ENCODE measurements at places on chromosomes 2 and 18.

DNA sequence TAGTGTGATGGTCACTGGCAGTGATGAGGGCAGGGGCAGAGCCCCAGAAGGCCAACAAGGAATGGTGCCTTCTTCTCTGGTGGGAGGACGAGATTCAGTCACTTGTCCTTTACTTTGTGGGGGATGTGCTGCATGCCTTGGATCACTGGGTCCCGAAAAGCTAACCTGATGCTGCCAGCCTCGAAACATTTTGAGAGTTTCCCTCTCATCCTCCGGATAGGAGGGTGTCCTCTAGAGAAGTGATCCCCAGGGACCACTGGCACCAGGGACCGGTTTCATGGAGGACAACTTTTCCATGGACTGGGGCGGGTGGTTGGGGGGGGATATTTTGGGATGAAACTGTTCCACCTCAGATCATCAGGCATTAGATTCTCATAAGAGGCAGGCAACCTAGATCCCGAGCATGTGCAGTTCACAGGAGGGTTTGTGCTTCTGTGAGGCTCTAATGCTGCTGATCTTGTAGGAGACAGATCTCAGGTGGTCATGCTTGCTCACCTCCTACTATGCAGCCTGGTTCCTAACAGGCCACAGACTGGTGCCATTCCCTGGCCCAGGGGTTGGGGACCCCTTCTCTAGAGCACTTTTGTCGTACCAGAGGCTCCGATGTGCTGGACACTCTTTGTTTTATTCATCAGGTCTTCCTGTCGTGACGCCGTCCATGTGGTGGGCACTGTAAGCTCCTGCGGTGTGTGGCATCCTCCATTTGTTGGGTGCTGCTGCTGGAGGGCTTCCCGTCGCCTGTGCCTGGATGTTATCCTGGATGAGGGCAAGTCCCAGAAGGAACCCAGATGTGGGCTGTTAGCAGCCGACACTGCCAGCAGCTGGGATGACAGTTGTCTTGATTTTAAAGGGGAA, 68.5 kb upstream of the HDAC4 start:
- DNase-seq = no peak

DNA sequence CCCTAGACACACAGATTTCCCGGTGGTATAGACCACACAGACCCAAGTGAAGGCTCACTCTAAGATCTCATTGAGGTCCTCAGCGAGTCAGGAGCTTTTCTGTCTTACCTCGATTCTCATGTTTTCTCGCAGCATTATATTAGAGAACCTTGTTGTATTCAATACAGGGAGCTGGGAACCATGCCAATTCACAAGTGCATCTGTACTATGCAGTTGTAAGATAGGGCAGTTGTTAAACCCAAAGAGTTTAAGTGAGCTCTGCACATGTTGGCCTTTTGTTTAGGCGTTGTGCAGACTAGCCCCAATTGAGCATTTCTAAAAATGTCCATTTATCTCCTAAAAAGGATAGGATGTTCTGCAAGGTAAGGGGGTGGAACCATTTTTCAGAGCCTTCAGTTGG, 59.6 kb downstream of the FEZ2 start:
- no peak for DNase-seq

DNA sequence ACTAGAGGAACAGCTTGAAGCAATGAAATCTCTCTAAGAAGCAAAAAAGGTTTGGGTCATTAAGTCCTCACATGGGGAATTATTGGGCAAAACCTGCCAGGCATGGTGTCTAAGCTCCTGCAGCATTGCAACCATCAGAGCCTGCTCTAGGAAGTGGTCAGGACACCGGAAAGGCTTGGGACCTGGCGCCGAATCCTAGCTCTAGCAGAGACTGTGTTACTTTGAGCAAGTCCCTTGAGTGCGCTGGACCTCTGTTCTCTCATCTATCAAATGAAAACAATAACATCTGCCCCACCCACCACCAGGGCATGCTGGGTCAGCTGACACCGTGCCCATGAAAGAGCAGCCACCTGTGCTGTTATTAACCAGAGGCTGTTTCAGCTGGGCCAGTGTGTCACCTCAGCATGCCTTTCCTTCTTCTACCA, 6.3 kb downstream of the TMEM127 start:
- no peak for DNase-seq

GRCh38 chr18:39186008-39186407, 1620.4 kb upstream of the CELF4 start:
- no peak for DNase-seq

GRCh38 chr18:27942706-27943105, 234.2 kb downstream of the CDH2 start:
- peak; percentile 62 for DNase-seq

DNA sequence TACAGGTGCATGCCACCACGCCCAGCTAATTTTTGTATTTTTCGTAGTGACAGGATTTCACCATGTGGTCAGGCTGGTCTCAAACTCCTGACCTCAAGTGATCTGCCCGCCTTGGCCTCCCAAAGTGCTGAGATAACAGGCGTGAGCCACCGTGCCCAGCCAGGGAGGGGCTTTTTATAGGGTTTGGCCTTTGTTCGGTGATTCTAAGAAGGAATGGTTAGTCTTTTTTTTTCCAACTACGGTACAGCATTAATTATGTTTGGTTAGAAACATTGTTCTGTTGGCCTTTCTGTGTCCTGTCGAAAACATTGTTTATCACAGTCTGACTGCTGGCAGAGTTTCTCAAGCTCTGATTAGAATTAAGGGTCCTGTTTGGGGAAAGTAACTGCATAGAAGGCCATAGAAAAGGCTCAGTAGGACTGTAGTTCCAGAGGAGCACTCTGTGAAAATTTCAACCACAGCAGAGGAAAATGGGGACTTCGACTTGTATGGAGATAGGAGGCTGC, 19.3 kb upstream of the SMCHD1 start:
- no peak for DNase-seq

DNA sequence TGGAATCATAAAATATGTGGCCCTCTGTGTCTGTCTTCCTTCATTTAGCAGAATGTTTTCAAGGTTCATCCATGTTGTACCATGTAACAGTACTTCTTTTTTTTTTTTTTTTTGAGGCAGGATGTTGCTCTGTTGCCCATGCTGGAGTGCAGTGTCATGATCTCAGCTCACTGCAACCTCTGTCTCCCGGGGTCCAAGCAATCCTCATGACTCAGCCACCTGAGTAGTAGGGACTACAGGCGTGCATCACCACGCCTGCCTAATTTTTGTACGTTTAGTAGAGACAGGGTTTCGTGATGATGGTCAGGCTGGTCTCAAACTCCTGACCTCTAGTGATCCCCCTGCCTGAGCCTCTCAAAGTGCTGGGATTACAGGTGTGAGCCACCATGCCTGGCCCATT, 31.2 kb downstream of the RAB1A start:
- no peak for DNase-seq

DNA sequence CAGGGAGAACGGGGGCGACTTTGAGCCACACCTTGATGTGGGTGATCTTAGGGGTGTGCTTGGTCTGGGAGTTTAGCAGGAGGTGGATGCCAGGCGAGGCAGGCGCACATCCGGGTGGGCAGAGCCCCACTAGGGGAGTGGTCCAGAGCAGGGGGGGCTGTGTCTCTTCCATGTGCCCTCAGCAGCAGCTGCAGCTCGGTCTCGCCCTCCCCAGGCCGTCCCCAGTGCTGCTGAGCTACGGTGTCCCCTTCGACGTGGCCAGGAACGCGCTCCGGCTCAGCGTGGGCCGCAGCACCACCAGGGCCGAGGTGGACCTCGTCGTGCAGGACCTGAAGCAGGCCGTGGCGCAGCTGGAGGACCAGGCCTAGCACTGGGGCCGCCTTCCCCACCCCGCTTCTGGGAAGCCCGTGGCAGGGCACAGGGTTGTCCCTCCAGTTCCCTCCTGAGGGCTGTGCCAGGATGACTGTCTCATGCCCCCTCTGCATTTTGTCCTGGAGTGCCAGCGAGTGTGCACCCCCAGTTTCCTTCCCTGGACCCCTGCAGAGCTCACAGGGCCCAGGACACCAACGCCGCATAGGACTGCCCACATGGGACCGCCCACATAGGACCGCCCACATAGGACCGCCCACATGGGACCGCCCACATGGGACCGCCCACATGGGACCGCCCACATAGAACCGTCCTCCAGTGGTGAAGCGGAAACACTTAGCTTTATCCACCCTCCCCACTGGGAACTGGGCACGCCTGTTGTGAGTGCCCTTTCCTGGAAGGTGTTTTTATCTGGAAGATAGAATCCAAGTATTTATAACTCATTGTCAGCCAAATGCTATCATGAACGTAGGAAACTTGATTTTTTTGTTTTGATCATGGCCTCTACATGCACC, 1.9 kb upstream of the ESPNL start:
- DNase-seq = peak; percentile 31

DNA sequence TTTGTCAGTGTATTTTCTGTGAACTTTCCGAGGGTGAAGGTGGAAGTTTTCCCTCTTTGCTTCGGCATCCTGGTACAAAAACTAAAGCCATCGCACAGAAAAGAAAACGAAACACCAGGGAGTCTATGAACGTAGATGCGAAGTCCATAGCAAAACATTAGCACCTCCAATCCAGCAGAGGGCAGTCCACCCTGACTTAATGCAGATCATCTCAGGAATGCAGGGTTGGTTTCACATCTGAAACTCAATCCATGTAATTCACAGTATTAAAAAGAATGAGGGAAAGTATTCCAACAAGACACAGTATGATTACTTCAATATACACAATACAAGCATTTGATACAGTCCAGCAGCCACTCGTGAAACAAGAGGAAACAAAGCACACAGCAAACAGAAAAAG, 70.8 kb downstream of the RTP5 start:
- no peak for DNase-seq
